ENCODE measurements at places on chromosomes 16 and 17. TPM values are rescaled to one million over a fixed set of nuclear protein-coding genes. Genes with fewer than 3 reads are reported as not detected.
A peak's percentile ranks its signal among the peaks of the same experiment; 100 is the strongest.

GRCh38 chr17:70750983-70751382 is 581.7 kb downstream of the KCNJ2 start:
- H3K27me3 ChIP-seq: no peaks in the 10 kb centered on the region
- no peak for DNase-seq
- H3K4me1 ChIP-seq: no peaks in the 10 kb centered on the region
- no peak overlapping the region for H3K27ac ChIP-seq
- H3K36me3 ChIP-seq: no peaks in the 10 kb centered on the region
- H3K4me3 ChIP-seq: no peak overlapping the region

The SMARCD2 gene
- 122 TPM for total RNA-seq

DNA sequence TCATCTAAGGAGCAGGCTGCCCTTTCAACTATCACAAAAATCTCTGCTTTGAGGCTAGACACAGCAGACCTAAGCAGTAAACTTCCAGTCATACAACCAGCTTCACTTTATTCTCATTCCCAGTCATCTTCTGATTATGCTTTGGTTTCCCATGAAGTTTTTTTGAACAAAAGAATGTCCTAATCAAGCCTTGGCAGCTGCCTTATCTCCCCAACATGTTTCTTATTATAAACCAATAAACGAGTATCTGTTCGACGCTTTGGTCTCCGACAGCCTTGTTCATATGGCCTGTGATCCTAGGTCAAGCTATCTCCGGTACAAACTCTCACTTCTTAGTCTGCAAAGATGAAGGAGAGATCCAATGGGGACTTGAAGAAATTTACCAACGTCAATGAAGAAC is 47.4 kb upstream of the CDYL2 start:
- no peaks in the 10 kb centered on the region for H3K4me1 ChIP-seq
- H3K36me3 ChIP-seq: no peaks in the 10 kb centered on the region
- no peak for DNase-seq
- no peak overlapping the region for H3K27ac ChIP-seq
- no peaks in the 10 kb centered on the region for H3K27me3 ChIP-seq

The DHRS11 gene
- total RNA-seq: 8.3 TPM

The OGFOD1 gene
- total RNA-seq: 34.1 TPM

- no peak overlapping the region for H3K27ac ChIP-seq
- DNase-seq: no peak
- no peaks in the 10 kb centered on the region for H3K27me3 ChIP-seq
- H3K4me3 ChIP-seq: no peak overlapping the region
- H3K4me1 ChIP-seq: no peaks in the 10 kb centered on the region
These were observed 24.3 kb downstream of the KCNJ16 start for GRCh38 chr17:70099294-70099693.

The LRRC37A gene
- 4.7 TPM for total RNA-seq

- no peaks in the 10 kb centered on the region for H3K27me3 ChIP-seq
- no peak for DNase-seq
- no peaks in the 10 kb centered on the region for H3K4me1 ChIP-seq
- no peak overlapping the region for H3K4me3 ChIP-seq
These were observed 39.4 kb upstream of the MRC2 start for GRCh38 chr17:62588109-62588508.

DNA sequence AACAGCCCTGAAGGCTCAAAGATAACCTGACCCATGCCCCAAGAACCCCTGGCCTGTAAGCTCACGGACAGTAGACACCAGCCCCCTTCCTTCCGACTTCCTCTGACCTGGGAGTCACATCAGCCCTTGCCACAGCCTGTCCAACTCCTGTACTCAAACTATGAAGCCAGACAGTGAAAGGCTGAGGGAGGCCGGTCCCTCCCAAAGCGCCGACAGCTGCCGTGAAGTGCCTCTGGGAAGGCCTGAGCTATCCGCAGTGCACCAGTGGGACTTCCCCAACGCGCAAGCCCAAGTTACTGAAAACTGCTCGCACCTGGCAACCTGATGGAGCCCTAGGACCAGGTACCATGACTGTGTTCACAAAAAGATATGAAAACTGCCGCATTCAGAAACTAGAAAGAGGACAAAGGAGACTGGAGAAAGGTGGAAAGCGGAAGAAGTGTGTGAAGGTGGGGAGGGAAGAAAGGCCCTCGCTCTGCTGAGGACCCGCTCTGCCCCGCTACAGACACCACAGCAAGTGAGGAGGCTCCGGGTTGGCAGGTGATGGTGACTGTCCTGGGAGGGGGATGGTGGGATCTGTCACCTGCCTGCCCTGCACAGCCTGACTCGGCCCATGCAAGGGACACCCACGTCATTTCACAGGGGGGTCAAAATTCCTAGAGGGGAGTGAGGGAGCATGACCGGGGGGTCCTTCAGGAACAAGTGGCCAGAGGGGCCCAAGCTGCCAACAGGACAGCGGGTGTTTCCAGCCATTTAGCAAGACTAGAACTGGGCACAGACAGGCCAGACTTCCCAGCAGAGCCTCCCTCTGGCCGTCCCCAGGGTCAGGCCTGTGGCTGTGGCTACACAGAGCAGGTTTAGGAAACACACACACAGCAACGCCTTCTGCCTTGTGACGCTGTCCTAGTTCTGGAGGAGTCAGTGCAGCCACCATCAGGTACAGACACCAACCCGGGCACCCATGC is 13.1 kb upstream of the TRAP1 start:
- no peaks in the 10 kb centered on the region for H3K27me3 ChIP-seq
- H3K4me1 ChIP-seq: no peaks in the 10 kb centered on the region
- no peak for DNase-seq
- H3K27ac ChIP-seq: no peak overlapping the region
- no peak overlapping the region for H3K4me3 ChIP-seq
- peaks cover 86% of the 10 kb centered on the region for H3K36me3 ChIP-seq

DNA sequence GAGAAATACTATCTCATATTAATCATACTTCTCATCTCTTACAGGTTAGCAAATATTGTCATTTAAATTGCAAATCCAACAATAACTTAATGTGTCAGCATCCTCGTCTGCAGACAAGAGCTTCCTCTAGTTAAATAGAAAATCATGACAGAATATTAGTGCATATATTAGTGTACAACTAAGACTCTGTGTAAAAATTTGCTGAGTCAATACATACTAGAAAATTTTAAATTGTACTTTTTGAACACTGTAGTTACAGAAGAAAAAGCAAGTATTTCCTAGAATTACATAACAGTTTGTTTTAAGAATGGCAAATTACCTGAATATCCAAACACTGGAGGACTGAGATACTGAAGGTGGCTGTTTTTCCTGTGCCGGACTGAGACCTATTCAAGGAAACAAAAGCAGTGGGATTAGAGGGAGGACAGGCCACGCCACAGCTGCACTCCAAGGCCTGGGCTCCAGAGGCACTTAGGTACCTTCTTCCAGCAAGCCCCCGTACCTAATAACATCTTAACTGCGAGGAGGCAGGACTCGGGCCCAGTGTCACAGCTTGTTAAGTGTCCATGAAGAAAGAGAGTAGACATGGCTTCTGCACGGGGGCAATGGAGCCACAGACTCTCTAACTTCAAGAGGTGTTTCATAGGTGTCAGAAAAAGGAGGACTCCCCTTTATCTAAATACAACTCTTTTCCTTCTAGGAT is 5.3 kb downstream of the EIF4A3 start:
- no peak overlapping the region for H3K27ac ChIP-seq
- peak; percentile 56 for DNase-seq
- H3K4me1 ChIP-seq: peaks cover 16% of the 10 kb centered on the region
- H3K4me3 ChIP-seq: no peak overlapping the region
- H3K36me3 ChIP-seq: peaks cover 76% of the 10 kb centered on the region
- no peaks in the 10 kb centered on the region for H3K27me3 ChIP-seq

DNA sequence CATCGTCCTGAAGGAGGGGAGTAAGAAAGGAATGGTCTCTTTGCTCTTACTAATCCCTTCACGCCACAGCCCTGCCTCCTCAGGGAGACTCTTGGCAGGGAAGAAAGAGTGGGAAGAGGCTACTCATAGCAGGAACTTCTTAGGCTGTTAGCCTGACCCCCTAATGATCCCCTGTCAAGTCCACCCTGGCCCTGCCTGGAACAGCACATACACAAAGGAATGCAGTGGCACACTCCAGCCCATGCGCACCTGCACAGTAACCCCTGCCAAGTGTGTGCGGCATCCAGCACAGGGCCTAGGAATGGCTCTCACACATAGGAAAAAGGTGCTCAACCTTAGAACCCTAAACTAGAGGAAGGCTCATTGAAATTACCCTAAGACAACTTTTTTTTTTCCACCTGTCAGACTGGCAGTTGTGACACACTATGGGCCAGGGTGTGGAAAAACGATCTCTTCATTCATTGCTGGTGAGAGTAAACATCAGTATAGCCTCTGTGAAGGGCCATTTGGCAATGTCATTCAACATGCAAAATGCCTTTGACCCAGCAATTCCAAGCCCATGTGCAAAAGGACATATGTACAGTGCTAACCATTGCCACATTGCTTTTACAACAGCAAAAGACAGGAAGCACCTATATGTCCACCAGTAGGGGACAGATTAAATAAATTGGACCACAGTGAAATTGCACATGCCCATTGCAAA is 50.1 kb downstream of the PIMREG start:
- H3K4me3 ChIP-seq: no peak overlapping the region
- H3K4me1 ChIP-seq: no peaks in the 10 kb centered on the region

DNA sequence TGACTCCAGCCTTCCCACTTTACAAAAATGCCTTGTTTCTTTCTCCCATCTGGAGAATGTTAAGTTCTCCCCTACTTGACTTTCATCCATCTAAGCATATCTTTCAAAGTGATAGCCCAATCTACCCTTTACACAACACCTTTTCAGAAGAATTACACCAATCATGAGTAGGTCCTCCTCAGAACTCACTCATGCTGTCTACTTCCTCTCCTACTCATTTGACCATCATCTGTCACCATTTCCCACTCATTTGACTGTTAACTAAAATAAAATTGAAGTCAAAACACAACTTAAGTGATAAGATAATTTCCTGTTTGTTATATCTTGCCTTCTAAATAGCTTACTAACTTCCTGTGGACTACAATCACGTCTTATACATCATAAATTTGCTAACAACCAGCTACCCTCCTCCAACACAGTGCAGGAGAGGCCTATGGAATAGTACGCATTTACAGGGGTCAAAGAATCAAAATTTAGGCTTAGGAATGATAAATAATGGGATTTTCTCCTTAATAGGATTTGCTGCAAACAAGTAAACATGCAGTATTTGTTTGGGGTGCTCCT is 16.1 kb downstream of the KCNJ16 start:
- H3K36me3 ChIP-seq: no peaks in the 10 kb centered on the region
- no peak overlapping the region for H3K27ac ChIP-seq
- no peaks in the 10 kb centered on the region for H3K27me3 ChIP-seq
- no peak for DNase-seq

GRCh38 chr17:2383628-2384167 is 17.2 kb downstream of the MNT start:
- H3K36me3 ChIP-seq: peaks cover 67% of the 10 kb centered on the region
- no peak for DNase-seq
- no peak overlapping the region for H3K4me3 ChIP-seq

The ABR gene
- total RNA-seq: 51.3 TPM

All from sigmoid colon (tissue), 7 donors.